NCI-H2171 (cell line): ENCODE measurements at places on chromosomes 13 and 19.

- no peak for DNase-seq
Measured at GRCh38 chr13:41680900-41681299, 223.6 kb downstream of the RGCC start.

GRCh38 chr19:13066226-13066625 is 36.4 kb downstream of the LYL1 start:
- no peak for DNase-seq

- DNase-seq, result no peak
Measured at GRCh38 chr13:29911781-29912418, 61.5 kb upstream of the UBL3 start.

DNA sequence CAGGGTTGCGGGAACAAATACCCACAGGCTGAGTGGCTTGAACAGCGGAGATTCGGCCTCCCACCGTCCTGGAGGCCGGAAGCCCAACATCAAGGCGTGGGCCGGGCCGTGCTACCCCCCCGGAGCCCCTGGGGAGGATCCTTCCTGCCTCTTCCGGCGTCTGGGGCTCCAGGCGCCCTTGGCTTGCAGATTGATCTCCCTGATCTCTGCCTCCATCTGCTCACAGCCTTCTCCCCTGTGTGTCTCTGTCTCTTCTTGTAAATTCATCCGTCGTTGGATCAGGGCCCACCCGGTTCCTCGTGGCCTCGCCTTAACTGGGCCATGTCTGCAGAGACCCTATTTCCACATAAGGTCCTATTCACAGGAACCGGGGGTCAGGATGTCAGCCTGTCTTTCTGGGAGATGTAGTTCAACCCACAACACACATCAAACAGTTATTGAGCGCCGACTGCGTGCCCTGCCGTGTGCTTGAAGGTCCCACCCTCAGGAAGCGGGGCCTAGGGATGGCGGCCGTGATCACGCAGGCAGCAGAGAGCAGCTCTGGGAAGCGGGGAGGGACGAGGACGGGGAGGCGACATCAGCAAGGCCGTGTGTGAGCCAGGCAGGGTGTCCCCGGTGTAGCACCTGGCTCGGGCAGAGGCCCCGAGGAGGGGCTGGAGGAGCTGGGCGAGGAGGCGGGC is 21.3 kb downstream of the HCN2 start:
- DNase-seq, result peak; percentile 71

GRCh38 chr19:7863157-7863970 is 10.8 kb downstream of the PRR36 start:
- DNase-seq, result no peak
